ENCODE measurements at places on chromosomes 1 and 21. TPM values are rescaled to one million over a fixed set of nuclear protein-coding genes. Genes with fewer than 3 reads are reported as not detected.

- DNase-seq, result peak; percentile 91
These were observed 5.1 kb downstream of the HSPB7 start for GRCh38 chr1:16012590-16013219.

DNA sequence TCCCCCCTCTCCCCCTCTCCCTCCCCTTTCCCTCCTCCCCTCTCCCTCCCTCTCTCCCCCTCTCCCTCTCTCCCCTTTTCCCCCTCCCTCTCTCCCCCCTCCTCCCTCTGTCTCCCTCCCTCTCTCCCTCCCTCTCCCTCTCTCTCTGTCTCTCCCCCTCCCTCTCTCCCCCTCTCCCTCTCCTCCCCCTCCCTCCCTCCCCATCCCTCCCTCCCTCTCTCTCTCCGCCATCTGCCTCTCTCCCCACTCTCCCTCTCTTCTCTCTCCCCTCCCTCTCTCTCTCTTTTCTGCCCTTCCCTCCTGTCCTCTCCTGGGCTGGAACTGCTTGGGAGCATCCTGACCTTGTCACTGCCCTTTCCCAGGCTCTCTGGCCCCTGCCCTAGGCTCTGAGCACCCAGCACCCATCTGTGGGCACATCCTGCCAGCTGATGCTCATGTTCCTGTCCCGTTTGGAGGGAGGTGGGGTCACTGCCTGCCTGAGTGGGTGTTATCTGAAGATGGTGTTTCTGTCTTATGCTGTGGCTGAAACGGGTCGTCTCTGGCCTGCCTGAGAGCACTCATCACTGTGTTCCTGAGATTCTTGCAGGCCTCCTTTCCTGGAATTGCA is 10.8 kb downstream of the FTCD start:
- no peak for DNase-seq

Gene PROX1
- total RNA-seq, result 86.5 TPM

Gene MPL
- total RNA-seq, result 1.3 TPM

DNA sequence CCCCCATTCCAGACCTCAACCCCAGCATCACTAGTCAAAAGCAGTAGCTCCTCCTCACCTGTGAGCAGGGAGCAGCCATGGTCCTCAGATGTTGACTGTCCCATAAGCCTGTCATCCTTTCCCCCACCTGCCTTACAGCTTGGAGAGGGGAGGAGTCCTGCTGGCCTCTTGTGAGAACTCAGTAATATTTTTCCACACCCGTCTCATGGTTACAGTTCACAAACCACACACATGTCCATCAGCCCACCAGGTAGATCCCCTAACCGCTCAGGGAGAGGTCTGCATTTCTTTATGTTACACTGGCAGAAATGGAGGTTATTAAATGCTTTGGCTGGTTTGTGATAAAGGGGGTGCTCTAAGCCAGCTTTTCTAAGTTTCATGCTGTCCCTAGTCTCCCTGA is 26.3 kb upstream of the POU3F1 start:
- DNase-seq, result no peak

Gene C1orf116
- total RNA-seq, result not detected

GRCh38 chr21:45029948-45030681 is 44.3 kb upstream of the ADARB1 start:
- peak; percentile 65 for DNase-seq

GRCh38 chr21:14875704-14876523 is 188.9 kb downstream of the NRIP1 start:
- DNase-seq, result no peak

Gene MFAP2
- total RNA-seq, result 11.6 TPM

GRCh38 chr1:234345237-234345636 is 28.0 kb upstream of the COA6 start:
- no peak for DNase-seq

DNA sequence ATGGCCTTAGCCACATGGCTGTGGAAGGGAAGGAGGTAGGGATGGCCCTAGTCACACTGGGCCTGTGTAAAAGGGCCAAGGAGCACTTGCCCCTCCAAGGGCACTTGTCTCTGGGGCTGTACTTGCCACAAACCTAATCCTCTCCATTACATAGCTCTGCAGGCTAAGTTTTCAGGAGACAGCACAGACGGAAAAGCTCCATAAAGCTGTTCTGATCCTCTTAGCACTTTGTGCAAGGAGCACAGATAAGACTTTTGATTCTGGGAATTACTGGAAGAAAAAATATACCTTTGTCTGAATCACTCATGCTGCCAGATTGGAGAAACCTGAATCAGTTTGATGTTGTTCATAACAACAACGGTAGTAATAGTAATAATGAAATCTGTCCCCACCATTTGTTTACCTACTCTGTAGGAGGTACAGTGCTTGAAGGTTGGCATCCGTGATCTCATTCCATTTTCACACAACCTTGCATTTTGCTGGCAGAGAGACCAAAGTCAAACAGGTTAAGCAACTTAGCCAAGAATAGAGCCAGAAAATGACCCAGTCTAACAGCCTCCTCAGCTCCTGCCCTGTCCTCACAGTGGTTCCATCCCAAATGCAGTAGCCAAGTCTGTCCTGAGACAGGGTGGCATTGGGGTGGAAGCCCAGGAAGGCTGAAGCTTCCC is 207.1 kb downstream of the ROR1 start:
- DNase-seq, result no peak

DNA sequence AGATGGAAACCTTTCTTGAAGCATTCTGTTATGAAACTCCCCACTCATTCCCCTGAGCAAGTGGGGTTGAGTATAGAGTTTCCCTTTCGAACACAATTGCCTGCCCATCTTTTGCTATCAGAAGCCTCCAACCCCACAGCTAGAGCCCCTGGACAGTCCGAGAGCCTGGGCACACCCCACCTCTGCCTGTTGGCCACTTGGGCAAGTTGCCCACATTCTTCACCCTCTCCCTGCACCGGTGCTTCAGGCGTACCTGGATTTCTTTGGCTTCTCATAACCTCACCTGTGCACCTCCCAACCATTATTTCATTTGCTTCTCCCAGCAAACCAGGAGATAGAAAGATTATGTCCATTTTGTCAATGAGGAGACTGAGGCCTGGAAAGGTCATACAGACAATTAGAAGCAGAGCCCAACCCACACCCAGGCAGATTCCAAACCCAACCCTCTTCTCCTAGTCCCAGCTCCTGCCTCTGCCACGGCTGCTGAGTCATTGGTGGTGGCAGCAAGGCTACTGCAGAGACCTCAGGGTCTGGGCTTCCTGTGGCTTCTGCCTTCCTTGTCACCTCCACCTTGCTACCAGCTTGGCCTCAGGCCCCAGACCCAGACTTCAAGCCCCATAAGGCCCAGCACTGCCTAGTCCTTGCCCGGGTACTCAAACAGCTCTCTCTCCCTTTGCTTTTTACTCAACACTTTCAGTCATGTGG is 118.7 kb upstream of the ZBTB40 start:
- DNase-seq, result no peak
